ENCODE measurements at places on chromosomes 5 and 9.

GRCh38 chr9:125822160-125822559 is 75.0 kb downstream of the PBX3 start:
- no peak for ATAC-seq

- peak; percentile 49 for ATAC-seq
Observed at GRCh38 chr5:159913048-159913447, 3.2 kb upstream of the ADRA1B start.

DNA sequence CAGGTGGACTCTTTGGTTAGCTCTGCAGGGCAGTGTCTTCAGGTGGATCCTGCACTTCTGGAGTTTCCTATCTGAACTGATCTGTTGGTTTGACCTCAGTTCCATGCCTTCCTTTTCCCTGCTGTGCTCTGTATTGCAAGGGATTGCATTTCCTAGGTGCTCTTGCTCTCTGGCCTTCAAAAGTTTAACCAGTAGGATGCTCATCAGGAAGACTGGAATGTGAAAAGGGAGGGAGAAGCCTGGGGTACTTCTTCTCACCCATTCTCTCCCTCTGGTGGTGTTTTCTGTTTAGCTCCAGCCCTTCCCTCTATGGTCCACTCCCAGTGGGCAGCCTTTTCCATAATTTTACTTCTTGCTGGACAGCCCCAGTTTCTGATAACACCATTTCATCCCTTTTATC is 78.5 kb downstream of the ZNF618 start:
- no peak for ATAC-seq

GRCh38 chr5:159581502-159582249 is 251.4 kb upstream of the IL12B start:
- peak; percentile 85 for ATAC-seq

DNA sequence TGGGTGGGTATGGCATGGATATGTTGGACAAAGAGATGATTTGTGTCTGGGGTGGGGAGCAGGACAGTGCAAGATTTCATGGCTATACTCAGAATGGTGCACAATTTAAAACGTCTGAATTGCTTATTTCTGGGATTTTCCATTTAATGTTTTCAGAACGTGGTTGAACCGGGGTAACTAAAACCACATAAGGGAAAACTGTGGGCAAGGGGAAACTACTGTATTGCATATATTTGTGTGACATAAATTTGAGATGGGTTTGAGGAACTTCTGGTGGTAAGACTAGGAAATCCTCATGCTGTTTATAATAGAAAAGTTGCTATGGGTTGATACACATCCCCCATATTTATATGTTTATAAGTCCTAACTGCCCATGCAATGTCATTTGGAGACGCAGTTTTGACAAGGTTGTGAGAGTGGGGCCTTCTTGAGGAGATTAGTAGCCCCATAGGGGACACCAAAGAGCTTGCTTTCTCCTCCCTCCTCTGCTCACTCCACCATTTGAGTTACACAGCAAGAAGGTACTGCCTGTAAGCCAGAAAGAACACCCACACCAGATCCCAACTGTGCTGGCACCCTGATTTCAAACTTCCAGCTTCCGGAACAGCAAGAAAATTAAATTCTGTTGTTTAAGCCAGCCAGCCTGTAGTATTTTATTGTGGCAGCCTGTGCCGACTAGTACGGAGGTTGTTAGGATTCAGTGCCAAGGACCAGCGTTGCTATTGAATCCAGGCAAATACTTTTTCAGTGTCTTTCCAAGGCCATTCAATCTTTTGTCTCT is 2118.9 kb downstream of the MAT2B start:
- no peak for ATAC-seq

GRCh38 chr5:72605632-72606031 is 98.4 kb upstream of the ZNF366 start:
- ATAC-seq: no peak

- ATAC-seq: peak; percentile 58
Observed at GRCh38 chr9:133845440-133845839, 107.3 kb upstream of the SARDH start.

DNA sequence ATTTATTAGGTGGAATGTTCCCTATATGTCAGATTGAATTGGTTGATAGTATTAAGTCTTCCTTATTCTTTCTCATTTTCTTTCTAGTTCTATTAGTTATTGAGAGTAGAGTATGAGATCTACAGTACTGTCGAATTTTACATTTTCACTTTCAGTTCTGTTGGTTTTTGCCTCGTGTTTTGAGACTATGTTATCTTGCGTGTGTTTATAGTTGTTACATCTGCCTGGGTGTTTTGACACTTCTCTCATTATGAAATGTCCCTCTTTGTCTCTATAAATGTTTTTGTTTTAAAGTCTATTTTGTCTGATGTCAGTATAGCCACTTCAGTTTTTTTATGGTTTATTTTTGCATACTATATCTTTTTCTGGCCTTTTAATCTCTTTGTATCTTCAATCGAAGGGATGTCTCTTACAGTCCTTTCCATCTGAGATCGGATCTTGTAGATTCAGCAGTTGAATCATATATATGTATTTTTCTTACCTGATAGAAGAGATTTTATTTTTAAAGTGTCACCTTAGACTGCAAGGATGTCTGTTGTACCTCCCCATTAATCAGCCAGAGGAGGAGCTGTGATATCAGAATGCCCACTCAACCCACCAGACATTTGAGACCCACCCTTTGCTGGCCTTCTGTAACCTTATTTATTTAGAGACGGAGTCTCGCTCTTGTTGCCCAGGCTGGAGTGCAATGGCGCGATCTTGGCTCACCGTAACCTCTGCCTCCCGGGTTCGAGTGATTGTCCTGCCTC is 20.7 kb downstream of the EHMT1 start:
- no peak for ATAC-seq

DNA sequence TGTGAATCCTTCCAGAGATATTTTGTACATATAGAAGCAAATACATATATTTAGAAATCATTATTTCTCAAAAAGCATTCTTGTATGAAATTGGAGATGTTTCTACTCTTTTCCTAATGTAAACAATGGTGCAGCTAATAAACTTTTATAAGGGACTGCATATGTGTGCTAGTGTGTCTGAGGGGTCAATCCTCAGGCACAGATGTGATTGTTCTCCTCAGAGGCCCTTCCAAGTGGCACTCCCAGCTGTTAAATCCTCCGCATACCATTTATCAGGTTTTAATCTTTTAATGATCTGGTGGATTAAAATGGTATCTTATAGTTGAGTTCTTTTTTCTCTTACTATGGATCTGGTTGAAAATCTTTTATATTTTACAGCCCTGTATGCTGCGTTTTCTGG is 5.6 kb upstream of the OMD start:
- no peak for ATAC-seq

- no peak for ATAC-seq
Observed at GRCh38 chr9:126291925-126292324, 34.7 kb upstream of the MVB12B start.

- ATAC-seq: no peak
Observed at GRCh38 chr9:134357631-134358025, 31.4 kb downstream of the RXRA start.

GRCh38 chr5:123486951-123487655 is 24.9 kb upstream of the CSNK1G3 start:
- ATAC-seq: no peak
